ENCODE measurements at places on chromosomes 16 and 17. TPM values are rescaled to one million over a fixed set of nuclear protein-coding genes. Genes with fewer than 3 reads are reported as not detected.

The SSTR5 gene
- not detected for total RNA-seq

GRCh38 chr16:89375021-89375420 lies 115.3 kb downstream of the ANKRD11 start:
- peak; percentile 66 for DNase-seq

The TBC1D26 gene
- not detected for total RNA-seq

The KRTAP3-3 gene
- not detected for total RNA-seq

DNA sequence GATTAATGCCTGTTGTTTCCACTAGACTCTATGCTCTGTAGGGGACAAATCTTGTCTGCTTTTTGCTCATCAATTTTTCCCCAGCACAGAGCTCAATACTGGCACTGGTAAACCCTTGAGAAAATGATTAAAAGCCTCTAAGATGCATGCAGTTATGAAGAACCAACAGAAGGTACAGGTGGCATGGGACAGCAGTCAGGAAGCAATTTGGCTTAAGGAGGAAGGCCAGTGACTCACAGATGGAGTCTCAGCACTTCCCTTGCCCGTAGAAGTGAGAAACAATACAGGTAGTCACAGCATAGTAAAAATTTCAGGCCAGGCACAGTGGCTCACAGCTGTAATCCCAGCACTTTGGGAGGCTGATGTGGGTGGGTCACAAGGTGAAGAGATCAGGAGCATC lies 504.7 kb upstream of the RBFOX1 start:
- DNase-seq = no peak

GRCh38 chr17:2418572-2418971 lies 17.7 kb upstream of the MNT start:
- DNase-seq = no peak

The PIMREG gene
- 82.8 TPM for total RNA-seq

DNA sequence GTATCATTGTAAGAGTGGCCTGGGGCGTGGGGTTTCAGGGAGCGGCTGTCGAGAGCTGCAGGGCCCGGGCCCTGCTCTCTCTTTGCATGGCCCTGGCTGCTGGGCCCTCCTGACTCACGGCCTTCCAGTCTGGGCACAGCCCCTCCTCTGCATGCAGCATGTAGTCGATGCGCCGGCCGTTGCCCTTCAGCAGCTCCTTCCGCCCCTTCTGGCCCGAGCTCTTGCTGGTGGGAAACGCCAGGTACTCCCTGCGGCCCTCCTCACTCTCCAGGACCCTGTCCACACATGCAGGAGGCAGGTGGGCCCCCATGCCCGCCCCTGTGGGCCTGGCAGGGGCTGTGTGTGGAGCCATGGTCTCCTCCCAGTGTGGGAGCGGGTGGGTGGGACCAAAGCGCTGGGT lies 50.7 kb downstream of the PRMT7 start:
- DNase-seq = no peak

DNA sequence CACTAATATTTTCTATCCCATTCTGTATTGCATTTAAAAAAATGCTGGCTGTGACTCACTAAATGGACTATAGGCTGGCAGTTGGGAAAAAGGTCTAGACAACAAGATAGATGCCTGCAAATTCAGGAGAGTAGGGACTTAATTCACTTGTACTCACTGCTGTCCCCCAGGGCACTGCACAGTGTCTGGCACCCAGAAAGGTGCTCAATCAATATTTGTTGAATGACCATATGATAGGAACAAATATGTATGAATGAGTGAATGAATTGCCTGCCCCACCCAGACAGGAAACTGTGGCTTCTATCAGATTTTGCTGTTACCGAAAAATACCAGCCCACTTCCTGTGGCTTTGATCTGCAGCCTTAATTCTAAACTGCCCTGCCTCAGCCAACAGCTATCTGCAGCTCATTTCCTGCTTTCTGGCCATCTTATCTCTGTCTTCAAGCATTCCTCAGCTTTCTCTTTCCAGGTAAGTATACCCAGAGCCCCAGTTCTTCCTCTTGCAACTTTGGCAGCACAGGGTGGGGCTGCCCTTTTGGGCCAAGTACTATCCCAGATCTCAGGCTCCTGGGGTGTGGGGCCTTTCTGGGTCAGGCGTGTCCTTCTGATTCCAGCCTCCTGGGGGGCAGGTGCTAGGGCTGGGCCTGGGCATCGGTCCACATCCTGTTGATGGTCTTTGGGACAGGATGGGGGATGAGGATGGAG lies 15.3 kb upstream of the TNS4 start:
- DNase-seq = peak; percentile 63

DNA sequence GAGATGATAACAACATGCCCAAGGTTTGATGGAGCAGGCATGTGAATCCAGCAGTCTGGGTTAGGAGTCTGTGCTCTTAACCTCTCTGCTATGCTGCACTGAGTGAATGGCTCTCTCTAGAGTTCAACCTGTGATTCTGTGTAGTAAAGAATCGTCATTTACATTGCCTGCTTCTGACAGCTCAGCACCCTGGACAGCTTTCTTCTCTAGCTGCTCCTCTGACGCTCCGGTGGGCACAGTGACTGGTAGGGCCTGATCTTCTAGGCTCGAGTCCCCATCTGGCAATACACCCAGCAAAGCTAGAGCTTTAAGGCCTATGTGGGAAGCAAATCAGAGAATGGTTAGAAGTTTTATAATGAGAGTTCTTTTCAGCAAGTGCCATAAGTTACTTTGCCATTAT lies 85.3 kb upstream of the ATP2A3 start:
- no peak for DNase-seq

DNA sequence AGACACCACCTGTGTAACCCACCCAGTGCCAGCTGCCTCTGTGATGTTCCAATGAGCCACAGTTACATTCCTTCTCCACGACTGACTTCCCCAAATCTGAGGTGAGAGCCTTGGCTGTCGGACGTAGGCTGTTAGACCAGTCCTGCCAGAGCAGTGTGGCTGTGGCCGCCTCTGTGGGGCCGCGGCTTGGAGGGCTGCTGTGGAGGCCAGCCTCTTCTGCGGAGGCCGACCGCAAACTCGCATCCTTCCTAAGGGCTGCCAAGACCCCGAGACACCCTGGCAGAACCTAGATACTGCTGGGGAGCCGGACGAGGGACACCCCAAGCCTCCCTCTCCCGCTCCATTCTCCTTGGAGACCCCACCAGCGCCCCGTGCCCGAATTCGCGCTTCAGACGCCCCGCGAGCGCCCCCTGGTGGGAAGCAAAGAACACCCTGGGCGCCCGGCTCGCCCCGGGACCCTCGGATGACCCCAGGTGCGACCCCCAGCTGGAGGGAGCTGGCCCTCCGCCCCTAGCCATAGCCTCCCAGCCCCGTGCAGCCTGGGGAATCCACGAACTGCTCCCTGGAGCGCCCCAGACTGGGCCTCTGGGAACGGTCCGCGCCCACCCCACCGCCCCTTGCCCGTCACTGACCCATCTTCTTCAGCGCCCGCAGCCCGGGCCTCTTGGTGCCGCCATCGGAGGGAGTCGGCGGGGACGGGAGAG lies 547 bp downstream of the PLCD3 start:
- no peak for DNase-seq
